ENCODE measurements at places on chromosomes 6 and 20.

DNA sequence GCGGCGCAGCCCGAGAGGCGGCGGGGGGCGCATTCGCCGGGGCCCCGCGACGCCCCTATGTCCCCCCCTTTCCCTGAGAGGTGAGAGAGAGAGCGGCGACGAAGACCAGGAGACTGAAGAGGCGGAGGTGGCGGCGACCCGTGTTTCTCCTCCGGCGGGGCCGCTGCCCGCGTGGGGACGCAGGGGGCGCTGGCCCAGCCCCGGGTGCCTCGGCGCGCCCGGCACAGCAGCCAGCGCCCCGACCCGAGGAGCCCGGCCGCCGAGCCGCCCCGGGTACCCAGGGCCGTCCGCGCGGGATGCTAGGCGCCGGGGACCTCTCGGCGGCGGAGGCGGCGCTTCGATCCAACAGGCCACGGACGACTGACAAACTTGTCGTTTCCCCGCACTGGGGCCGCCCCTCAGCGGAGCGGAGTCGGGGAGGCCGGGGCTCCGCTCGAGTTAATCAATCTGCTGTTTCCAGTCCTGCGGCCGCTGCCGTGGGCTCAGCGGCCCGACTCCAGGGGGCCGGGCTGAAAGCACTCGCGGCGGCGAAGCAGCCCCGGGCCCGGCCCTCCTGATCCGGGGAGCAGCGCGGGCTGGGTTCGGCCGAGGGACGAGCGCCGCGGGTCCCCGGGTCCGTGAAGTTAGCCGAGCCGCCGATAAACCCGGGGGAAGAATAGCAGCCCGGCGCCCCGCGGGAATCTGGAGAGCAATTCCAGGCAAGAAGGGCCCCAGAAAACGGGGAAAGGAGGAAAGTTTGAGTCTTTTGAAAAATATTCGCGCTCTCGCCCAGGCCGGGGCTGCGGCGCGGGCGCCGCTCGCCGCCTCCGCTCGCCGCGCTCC, 631 bp downstream of the MDGA1 start:
- DNase-seq: peak; percentile 25

DNA sequence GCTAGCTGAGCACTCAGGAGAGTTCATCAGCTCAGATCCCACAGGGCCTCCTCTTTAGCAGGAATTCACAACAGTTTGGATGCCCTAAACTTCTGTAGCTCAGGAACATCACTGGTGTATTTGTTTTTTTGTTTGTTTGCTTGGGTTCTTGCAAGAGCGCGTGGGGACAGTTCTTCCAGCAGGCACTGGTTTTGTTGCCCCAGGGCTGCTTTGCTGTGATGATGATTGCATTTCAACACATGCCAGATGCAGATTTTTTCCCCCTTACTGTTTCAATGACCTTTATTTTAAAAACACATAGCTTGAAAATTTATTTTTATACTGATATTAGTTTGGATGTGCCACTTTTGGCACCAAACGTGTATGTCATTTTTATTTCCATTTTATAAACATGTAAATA, 77.1 kb downstream of the DHX35 start:
- no peak for DNase-seq

DNA sequence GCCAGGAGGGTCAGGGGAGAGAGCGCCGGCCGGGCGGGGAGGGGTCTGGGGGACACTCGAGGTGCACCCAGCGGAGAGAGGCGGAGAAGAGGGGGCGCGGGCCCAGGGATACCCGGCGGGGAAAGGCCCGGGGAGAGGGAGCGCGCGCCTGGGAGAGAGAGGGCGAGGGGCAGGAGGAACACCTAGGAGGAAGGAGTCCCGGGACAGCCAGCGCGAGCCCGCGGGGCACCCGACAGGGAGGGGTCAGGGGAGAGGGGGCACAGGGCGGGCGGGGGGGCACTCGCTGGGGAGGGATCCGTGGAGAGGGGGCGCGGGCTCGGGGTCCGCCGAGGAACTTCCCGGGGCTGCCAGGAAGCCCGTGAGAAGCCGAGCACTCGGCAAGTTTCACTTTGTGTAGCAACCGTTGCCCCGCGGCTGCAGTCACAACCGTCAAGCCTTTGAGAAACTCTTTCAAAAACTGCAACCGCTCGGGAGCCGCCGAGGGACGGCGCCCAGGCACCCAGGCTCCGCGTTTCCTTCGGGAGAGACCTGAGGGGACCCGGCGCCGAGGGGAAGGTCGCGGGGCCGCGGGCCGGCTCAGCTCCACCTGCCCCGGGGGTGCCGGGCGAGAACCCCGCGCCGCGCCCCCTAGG, 471 bp downstream of the EZR start:
- DNase-seq: peak; percentile 55

- peak; percentile 50 for DNase-seq
These were observed 13.6 kb downstream of the TRAPPC3L start for GRCh38 chr6:116531675-116532570.
